ENCODE measurements at places on chromosomes 5 and 9.

GRCh38 chr9:105557804-105558610 is at the start of gene FKTN:
FKTN (plus strand) TSS chr9:105558131; CDS start chr9:105575033, 16,902 bp downstream.
- peak; percentile 88 for DNase-seq

- no peak for DNase-seq
These were observed 297.9 kb downstream of the EFNA5 start for GRCh38 chr5:107372723-107373450.

GRCh38 chr5:146052780-146053179 is 52.6 kb downstream of the PLAC8L1 start:
- DNase-seq: peak; percentile 10

- no peak for DNase-seq
These were observed 230.2 kb downstream of the TENT4A start for GRCh38 chr5:6943197-6944112.

- no peak for DNase-seq
These were observed 39.8 kb upstream of the SELENOP start for GRCh38 chr5:42851481-42851880.

DNA sequence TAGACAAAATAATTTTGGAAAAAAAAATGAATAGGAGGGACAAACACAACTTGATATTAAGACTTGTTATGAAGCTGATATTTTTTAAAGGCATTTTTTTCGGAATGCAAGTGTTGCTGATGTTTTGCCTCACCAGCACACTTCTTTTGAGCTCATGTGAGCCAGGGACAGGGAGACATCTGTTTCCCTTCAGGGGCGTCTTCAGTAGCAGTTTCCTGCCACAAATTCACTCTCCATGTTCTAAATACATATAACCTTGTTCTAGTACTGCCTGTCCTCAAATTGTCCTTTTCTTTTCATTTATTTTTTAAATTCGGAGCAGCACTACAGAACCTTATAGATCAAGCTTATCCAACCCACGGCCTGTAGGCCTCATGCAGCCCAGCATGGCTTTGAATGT is 316.0 kb upstream of the PAPPA start:
- DNase-seq: no peak

DNA sequence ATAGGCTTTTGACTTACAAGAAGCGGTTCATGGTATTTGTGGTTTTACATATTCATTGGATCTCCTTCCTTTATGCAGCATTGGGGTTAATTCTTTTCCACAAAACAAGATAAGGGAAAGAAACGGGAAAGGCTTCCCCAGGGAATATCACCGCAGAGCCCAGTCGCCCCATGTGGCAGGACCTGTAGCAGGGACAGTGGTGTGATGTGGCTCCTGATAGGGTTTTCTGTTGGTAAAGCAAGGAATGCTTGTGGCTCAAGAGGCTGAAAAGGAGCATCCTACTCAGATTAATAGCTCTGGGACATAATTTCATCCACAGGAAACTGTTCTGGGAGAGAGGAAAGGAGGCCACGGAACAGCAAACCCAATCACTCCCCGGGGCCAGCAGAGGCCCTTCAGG is 699.9 kb downstream of the MTRR start:
- no peak for DNase-seq

- no peak for DNase-seq
These were observed 77.6 kb upstream of the TMC1 start for GRCh38 chr9:72443855-72444254.

DNA sequence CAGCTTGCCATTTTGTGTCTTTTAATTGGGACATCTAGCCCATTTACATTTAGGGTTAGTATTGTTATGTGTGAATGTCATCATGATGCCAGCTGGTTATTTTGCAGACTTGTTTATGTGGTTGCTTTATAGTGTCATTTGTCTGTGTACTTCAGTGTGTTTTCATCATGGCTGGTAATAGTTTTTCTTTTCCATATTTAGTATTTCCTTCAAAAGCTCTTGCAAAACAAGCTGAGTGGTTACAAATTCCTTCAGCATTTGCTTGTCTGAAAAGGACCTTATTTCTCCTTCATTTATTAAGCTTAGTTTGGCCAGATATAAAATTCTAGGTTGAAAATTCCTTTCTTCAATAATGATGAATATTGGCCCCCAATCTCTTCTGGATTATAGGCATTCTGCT is 28.5 kb upstream of the TNFSF15 start:
- DNase-seq: no peak

All from activated CD8-positive, alpha-beta memory T cell treated with anti-CD3 and anti-CD28 coated beads, Interleukin-2, amount 50 U/mL, for 48 hours (primary cell).